ENCODE measurements at places on chromosomes 5 and 9.

DNA sequence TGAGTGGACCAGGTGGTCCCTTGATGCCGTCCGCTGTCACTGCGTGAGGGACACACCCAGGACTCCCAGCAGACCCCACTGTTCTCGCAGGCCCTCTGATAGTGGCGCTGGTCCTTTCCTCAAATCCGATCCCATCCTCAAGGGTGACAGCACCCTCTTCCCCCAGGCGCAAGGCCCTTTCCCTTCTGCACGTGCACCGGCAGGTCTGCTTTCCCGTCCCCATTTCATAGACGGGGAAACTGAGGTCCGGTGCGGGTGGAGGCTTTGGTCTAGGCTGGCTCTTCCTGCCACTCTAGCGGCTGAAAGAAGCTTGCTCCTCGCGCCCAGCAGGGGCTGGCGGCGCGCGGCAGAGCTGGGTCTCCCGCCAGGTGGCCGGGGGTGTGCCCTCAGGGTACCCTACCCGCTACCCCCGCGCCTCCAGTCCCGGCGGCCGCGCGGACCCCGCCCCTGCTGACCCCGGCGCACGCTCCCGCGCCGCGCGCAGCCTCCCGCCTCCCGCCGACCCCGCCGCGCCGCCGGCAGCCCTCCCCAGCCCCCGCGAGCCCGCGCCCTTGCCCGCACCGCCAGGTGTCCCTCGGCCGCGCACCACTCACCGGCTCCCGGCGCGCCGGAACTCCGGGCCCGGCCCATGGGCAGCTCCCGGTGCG lies 453 bp downstream of the RASGEF1C start:
- peak; percentile 4 for DNase-seq

GRCh38 chr9:99486684-99487083 lies 264.6 kb downstream of the SEC61B start:
- no peak for DNase-seq

GRCh38 chr5:8714861-8715260 lies 831.0 kb downstream of the SEMA5A start:
- no peak for DNase-seq

DNA sequence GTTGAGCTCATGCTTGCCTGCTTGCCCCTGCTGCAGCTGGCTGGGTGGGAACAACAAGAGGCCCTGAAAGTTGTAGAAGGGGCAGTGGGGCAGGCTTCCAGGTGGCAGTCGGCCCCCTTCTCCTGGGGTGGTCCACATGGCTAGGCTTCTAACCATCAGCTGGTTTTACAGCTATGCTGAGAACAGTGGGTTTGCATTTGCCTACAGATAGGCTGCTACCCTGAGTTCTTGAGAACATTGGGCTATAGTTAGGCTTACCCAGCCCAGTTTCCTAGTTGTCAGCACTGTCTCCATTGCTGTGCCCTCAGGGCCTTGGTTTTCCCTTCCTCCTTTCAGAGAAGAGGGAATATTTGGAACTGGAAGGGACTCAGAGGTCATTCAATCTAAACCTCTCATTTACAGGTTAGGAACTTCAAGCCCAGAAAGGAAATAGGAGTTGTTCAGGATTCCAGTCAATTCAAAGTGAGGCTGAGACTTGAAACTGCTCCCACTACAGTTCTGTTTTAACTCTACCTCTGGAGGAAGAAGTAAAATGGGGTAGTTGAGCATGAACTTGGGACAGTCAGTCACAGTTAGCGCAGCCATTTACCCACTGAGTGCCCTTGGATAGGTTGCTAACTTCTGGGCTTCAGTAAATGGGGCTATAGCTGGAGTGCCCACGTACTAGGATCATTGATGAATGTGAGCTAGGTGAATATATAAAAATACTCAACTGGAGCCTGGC lies 11.5 kb downstream of the LARP1 start:
- DNase-seq: no peak

DNA sequence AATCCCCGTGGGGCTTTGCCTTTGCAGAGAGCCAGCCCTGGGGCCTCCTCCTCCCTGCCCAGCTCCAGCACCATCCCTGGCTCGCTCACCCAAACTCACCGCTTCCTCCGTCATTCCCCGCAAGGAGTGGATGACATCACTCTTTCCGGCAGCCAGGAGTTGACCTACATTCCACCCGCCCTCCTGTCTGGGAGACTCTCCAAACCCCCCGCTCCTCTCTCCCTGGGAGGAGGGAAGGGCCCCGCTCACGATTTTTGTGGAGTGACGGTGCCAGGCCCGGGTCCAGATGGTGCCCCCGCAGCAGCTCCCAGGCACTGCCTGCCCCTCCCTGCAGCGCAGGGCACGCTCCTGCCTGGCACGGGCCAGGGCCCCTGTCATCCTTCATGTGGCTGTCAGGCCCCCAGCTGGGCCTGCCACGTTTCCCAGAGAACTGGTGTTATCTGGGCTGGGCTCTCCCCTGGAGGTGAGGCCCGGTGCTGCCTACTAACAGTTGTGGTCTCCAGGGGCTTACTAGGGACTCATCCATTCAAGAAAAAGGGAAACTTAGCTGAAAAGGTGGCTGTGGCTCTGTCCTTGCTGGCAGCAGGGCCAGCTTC lies 52.3 kb downstream of the NTNG2 start:
- no peak for DNase-seq

GRCh38 chr5:138276402-138277054 lies 2.1 kb upstream of the GFRA3 start:
- no peak for DNase-seq

- peak; percentile 73 for DNase-seq
These were observed 3.6 kb downstream of the SIGMAR1 start for GRCh38 chr9:34633851-34634550.

DNA sequence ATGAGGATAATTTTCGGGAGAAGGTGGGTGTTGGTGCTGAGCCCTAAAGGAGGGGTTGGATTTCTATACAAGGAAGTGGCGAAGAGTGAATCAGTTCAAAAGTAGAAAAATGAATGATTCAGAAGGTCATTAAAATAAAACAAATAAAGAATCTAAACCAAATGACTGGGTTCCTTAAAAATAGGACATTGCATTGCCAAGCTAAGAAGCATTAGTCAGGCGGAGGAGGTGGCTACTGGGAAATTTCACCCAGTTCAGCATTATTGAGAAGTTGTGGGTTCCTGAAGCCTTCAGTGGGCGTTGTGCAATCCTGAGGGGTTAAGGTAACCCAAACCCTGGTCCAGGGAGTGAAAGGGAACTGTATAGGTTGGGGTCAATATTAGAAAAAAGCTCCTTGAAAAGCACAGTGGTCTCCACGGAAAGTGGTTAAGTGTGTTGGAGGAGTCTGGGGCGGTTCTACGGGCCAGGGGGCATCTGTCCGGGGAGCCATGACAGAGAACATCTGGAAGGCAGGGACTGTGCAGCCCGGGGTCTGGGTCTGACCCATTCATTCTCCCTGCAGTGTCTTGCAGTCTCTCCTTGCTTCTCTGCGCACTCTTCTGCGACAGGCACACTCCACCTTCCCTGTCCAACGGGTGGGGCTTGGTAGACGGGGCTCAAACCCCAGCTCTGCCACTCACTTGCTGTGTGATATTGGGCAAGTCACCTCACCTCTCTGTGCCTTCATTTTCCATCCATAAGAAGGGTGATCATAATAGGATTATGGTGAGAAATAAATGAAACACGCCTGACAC lies 27.6 kb upstream of the DUSP1 start:
- no peak for DNase-seq

DNA sequence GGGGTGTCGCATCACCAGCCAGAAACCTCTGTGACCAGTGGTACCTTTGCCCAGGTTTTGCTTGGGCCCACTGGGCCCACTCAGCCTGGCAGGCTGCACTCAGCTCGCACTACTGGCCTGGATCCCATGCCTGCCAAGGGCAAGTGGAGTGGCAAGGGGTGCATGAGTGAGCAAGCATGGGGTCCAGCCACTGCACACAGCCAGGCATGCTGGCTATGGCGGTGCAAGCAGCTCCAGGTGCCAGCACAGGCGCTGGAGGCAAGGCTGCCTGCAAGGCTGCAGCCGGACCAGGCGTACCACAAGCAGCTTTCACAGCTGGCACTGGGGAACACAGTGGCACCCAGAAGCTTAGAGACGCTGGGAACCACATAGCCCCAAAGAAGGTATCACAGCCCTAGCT lies 80.1 kb downstream of the NLN start:
- DNase-seq: no peak

DNA sequence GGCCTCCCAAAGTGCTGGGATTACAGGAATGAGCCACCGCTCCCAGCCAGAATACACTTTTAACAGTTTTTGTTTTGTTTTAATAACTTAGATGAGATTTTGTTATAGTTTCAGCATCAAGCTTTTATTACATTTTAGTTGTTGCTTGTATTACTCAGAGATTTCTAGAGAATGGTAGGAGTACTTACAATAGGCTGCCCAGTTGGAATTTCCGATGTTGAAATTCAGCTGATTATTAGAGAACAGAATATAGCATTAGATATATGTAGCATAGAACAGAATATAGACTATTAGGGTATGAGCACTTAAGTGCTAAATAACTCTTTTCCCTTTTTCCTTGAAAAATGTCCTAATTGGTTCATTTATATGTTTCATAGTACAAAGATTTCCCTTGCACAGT lies 6.2 kb downstream of the KDM4C start:
- DNase-seq: no peak

GRCh38 chr5:115979201-115980041 lies 17.1 kb downstream of the LVRN start:
- DNase-seq: no peak

DNA sequence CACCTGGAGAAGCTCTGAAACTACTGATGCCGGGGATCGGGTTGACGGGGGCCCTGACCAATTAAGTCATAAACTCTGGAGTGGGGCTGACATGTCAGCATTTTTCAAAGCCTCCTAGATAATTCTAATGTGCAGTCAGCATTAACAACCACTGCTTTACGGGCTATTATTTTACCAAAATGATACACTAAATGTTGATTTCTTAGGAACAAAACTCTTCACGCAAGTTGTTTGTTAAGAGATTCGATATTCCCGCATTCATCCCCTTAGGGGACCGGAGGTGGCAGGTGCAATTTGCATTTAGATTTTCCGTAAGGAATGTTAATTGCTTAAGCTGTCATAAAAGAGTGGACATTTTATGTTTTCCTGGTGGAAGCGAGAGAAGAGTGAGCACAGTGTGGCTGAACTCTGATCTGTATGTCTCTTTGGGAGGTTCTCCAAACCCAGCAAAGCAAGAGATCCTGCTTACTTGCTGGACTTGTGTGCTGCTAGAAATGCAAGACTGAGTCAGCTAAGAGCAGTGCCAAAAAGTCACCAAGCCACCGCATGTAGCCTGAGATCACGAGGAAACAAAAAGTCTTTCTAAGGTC lies 77.6 kb downstream of the UGCG start:
- DNase-seq: no peak
